ENCODE measurements at places on chromosomes 1 and 21.

DNA sequence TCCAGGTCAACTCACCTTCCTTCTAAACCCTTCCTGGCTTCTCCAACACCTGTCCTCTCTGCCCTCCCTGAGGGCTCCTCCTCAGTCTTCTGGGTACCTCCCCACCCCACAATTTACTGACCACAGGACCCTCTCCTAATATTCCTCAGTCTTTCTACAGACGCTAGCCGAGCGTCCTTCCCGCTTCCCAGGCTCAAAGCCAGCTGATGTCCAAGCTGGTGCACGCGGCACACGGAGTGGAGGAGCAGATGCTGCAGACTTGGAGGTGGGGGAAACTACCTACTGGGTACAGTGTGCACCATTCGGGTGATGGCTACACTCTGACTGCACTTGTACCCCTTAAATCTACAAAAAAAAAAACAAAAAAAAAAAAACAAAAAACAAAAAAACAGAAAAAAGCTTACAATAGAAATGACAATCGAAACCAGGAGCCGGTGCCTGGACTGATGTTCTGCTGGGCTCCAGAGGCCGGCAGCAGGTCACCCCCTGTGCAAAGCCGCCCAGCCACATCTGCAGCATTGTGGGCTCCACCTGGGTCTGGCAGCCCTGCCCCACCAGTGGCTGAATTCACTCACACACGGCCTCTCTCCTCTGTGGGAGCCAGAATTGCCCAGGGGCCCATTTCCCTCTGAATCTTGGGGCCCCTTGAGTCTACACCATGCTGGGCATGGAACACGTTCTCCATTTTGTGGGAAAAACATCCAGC is 7.0 kb downstream of the TRIM11 start:
- no peak for DNase-seq

GRCh38 chr1:172770071-172770470 is 111.2 kb downstream of the FASLG start:
- DNase-seq: no peak

- DNase-seq: no peak
Measured at GRCh38 chr1:244160455-244161235, 109.6 kb downstream of the ZBTB18 start.

DNA sequence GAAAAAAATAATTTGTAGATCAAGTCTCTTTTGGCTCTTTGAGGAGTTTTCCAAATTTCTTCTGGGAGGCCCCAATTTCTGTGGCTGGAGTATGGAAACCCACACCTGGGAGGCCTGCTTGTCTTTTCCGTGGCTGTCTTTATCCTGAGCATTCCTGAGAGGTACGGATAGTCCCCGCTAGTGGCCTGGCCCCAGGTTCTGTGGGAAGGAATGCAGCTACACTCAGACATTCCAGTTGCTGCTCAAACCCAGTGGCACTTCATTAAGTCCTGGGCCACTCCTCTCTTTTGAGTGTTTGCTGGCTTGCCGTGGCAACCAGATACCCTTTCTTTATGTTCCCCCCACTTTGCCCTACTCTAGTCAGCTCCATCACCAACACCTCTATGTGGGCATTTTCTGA is 310.4 kb downstream of the ASTN1 start:
- no peak for DNase-seq

DNA sequence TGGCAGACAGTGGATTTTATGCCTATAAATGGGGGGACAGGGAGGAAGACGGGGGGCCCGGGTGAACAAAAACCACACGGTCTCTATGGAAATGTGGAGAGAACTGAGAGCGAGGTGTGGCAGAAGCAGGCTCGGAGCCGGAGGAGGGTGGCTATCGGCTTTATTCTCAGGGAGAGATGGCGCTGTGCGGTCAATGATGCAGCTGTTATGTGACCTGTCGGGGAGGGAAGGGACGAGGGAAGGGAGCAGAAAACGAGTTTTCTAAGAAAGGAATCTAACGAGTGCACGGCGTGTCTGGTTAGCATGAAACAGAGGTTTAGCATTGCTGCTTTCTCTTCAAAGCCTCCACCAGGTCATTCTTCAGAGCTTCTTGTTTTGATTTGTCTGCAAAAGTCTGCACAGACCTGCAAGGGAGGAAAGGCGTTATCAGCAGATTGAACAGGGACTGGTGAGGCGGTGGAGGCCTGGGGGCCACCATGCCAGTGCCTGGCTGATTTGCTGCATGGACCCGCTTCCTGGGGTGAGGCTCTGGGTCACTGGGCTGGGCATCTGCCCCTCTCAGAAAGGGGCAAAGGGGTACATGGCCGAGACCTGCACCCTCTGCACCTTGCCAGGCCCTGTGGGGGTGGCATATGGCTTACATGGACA is 27.2 kb downstream of the SLC66A1 start:
- DNase-seq: no peak

DNA sequence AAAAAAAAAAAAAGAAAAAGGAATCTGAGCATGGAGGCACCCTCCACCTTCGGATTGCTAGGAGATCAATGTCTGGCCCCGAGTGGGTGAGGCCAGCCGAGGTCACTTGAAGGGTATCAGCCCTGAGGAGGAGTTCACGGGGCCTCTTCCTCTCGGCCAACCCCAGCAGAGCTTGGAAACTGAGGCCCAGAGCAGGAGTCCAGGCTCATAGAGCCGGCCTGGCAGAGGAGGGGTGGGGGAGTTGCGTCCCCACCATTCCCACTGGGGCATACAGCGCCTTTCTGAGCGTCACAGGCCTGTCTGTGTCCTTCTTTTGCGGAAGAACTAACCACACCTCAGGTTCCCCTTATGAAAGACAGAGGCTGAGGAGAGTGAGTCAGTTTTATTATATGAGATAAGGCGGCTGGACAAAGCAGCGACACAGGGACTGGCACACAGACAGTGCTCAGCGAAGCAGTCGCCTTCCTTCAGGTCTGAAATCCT is 17.1 kb upstream of the EPHA2 start:
- no peak for DNase-seq

DNA sequence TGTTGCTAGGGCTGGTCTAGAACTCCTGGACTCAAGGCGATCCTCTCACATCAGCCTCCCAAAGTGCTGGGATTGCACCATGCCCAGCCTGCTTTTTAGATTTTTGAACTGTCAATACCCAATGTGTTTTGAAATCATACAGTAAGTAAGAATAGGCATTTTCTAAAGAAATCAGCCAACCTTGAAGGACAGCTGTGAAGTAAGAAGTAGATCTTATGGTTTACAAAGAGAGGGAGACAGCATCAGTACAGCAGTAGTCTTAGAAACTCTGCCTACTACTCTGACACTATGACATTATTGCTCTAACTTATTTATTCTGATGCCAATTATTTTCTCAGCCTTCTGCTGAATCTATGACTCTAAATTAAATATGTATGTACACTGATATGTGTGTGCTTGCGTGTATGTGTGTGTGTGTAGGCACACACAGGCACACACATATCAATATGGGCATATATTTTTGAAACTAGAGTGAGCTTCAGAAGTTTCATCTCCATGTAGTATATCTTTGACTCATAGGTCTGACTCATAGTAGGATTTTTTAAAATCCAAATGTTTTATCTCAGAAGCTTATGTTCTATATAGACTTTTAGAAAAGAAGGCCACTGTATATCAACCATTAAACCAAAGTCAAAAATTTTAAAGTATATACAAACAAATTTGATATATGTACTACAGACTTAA is 140.4 kb downstream of the COL24A1 start:
- no peak for DNase-seq

GRCh38 chr1:78950826-78951225 is 55.7 kb downstream of the ADGRL4 start:
- no peak for DNase-seq

- peak; percentile 72 for DNase-seq
Measured at GRCh38 chr1:23809751-23810171, 9.2 kb upstream of the GALE start.

- no peak for DNase-seq
Measured at GRCh38 chr1:6367381-6368012, 26.1 kb downstream of the ACOT7 start.

DNA sequence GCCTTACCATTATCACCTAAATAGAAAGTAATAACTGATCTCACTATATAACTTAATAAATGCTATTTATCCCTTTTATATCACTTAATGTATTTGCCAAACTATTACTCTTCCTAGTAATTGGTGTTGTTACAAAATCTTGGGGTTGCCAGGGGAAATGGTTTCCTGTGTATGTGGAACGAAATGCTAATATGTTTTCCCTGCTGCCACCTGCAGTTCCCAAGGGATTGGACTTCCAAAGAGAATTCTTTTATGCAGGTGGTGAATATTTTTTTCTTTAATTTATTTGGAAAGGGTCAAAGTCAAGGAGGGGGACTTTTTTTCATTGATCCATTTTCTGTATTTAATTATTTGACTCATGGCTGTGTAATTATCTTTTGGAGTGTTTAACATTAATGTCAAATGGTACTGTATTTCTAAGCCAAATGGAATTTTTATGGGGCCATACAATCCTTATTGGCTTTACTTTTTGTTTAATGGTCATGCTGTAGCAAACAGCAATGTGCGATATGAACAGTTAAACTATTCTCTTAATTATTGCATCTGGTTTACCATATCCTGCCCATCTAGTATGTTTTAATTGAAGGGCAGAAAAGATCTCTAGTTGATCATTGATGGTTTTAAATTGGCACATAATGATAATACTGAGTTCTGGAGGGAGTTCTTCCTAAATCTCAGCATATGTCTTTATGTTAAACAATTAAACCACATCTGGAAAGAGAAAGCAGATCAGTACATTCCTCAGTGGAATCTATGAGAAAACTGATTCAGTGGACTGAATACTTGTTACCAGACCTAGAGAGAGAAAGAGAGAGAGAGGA is 486.3 kb downstream of the TTLL7 start:
- no peak for DNase-seq

GRCh38 chr1:235138821-235139220 is 10.2 kb upstream of the TOMM20 start:
- DNase-seq: no peak

- no peak for DNase-seq
Measured at GRCh38 chr1:239493811-239494414, 107.5 kb downstream of the CHRM3 start.

DNA sequence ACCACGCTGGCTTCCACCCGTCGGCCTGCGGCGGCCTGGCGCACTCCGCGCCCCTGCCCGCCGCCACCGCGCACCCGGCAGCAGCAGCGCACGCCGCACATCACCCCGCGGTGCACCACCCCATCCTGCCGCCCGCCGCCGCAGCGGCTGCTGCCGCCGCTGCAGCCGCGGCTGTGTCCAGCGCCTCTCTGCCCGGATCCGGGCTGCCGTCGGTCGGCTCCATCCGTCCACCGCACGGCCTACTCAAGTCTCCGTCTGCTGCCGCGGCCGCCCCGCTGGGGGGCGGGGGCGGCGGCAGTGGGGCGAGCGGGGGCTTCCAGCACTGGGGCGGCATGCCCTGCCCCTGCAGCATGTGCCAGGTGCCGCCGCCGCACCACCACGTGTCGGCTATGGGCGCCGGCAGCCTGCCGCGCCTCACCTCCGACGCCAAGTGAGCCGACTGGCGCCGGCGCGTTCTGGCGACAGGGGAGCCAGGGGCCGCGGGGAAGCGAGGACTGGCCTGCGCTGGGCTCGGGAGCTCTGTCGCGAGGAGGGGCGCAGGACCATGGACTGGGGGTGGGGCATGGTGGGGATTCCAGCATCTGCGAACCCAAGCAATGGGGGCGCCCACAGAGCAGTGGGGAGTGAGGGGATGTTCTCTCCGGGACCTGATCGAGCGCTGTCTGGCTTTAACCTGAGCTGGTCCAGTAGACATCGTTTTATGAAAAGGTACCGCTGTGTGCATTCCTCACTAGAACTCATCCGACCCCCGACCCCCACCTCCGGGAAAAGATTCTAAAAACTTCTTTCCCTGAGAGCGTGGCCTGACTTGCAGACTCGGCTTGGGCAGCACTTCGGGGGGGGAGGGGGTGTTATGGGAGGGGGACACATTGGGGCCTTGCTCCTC is 1.9 kb downstream of the OLIG2 start:
- peak; percentile 29 for DNase-seq

DNA sequence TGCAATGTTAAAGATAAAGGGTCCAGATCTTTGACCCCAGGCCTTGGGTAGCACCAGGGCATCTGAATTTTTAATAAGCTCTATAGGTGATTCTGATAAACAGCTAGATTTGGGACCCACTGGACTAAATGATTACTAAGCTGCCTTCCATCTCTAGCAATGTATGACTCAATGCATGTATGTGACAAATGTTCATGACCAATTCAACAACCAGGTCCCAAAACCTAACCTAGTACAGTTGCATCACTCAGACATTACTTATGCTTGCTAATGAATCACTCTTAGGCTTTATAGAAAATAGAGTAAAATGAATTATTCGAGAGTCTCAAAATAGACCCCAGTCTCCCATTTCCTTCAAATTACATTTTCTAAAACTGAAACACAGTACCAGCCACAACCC is 35.5 kb downstream of the RCAN1 start:
- no peak for DNase-seq

GRCh38 chr1:53942127-53942957 is 3.2 kb downstream of the IFT25 start:
- no peak for DNase-seq

DNA sequence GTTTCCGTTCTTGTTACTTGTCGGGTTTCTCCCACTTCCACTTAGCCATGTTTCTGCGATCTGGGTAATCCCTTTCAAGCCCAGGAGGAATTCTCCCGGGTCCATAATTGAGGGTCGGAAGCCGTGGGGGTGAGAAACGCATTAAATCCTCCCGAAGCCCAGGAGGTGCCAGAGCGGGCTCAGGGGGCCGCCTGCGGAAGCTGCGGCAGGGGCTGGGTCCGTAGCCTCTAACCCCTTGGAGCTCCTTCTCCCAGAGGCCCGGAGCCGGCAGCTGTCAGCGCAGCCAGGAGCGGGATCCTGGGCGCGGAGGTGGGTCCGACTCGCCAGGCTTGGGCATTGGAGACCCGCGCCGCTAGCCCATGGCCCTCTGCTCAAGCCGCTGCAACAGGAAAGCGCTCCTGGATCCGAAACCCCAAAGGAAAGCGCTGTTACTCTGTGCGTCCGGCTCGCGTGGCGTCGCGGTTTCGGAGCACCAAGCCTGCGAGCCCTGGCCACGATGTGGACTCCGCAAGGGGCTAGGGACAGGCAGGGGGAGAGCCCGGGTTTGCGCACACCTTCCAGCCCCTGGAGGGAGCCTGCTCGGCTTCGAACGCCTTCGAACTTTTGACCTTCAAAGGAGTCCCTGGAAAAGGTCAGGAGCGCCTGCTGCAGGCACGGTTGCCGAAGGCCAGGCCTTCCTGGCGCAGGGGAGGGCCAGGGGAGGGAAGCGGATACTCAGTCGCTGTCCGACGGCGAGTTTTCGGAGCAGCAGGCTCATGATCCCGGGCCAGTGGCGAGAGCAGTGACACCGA is 1.7 kb upstream of the SIM2 start:
- no peak for DNase-seq

GRCh38 chr1:157540160-157540748 is 12.1 kb downstream of the FCRL5 start:
- no peak for DNase-seq

DNA sequence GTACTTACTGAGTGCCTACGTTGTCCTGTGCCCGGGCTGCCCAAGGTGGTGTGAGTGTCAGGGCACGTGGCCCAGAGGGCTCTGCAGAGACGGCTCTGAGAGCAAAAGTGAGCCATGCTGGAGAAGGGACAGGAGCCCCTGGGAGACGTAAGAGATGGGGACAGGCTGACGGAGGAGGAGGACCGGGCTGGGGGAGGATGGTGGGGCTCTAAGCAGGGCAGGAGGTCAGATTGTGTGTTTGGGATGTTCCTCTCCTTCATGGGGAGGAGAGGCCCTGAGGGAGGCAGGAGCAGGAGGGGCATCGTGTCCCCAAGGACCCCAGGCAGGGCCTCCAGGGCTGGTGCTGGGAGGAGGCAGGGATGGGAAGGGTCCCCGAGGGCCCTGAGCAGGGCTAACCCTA is 158.9 kb downstream of the PCBP3 start:
- no peak for DNase-seq

- DNase-seq: no peak
Measured at GRCh38 chr1:210250665-210250997, 18.0 kb downstream of the SERTAD4 start.
